GM03348 (cell line): ENCODE measurements at places on chromosomes 16 and 17.
A peak's percentile ranks its signal among the peaks of the same experiment; 100 is the strongest.

DNA sequence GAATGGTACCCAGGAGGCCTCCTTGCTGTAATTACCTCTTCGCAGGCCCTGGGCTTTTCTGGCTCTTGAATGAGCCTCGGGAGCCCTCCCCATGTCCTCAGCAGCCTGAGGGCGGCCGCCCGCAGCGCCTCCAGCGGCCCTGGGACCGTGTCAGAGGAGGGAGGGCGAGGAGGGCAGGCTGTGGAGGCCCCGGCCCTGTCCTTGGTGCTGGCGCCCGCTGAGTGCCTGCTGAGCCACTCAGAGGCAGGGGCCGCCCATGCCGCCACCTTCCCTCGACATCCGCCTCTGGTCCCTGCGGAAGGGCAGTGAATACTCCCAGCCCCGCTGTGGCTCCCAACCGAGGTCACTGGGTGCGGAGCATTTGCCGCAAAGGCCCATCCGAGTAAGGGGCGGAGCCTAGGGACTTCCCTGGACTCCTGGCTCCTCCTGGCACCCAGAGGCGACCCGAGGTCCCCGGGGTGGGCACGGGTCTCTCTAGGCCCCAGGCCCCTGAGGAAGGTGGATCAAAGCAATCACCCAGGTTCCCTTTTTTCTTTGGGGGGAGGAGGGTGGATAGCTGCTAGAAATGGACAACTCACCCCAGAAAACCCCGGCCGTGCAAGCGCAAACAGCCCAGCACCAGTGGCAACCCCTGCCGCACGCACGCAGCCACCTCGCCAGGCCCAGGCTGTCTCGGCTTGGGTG is 2.8 kb downstream of the RBFOX3 start:
- peak; percentile 67 for DNase-seq

GRCh38 chr17:61157246-61157886 is 242.3 kb upstream of the TBX2 start:
- peak; percentile 58 for DNase-seq

DNA sequence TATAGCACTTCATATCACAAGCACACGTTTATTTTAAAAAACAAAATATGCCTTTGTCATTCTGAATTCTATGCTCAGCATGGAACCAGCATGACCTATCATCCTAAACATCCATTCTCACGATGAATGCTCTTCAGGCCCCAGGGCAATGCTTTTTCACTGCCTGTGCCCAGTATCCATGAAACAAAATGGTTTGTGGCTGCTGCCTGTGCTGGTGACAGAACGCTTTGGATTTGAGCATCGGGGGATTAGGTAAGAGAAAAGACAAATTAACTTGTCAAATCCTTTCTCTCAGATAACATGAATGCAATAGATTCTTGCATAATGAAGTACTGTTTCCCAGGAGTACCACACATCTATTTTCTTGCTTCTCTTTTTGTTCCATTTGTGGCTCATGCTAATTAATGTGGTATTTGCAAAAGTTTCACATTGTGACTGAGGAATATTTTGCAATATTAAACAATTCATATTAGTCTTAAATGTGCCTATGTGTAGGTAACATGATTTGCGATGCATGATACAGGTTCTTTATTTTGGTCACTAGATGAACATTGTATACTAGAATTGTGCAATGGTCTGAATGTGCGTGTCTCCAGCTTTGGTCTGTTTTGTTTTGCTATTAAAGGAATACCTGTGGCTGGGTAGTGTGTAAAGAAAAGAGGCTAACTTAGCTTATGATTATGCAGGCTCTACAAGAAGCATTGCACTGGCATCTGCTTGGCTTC is 25.8 kb upstream of the SRSF1 start:
- no peak for DNase-seq

GRCh38 chr16:54411544-54411943 is 125.0 kb upstream of the IRX3 start:
- DNase-seq = no peak

DNA sequence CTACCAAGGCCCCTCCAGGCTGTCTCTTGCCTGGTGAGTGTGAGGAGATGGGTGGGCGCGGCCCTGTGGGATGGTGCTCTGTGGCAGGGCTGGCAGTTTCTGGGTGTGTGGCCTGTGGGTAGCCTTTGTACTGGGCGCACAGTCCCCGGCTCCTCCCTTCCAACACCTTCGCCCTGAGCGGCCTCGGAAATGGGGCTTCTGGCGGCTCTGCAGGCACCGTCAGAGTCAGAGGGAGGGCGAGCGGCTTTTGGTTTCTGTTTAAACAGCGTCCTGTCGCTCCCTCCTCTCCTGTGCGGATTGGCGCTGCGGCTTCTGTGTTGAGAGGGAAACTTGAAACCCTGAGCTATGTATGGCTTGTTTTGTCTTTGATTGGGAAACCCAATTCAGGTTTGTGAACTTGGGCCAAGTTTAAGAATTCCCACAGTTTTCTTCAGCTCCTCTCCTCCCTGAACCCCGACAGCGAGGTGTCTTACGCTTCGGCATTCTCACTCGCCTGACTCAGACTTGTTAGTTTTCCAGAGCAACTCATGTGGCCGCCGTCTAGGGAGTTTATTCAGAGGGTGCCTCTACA is 8.3 kb upstream of the ZNF750 start:
- DNase-seq = no peak

GRCh38 chr16:57394444-57394843 is 10.1 kb upstream of the CCL17 start:
- DNase-seq = no peak

DNA sequence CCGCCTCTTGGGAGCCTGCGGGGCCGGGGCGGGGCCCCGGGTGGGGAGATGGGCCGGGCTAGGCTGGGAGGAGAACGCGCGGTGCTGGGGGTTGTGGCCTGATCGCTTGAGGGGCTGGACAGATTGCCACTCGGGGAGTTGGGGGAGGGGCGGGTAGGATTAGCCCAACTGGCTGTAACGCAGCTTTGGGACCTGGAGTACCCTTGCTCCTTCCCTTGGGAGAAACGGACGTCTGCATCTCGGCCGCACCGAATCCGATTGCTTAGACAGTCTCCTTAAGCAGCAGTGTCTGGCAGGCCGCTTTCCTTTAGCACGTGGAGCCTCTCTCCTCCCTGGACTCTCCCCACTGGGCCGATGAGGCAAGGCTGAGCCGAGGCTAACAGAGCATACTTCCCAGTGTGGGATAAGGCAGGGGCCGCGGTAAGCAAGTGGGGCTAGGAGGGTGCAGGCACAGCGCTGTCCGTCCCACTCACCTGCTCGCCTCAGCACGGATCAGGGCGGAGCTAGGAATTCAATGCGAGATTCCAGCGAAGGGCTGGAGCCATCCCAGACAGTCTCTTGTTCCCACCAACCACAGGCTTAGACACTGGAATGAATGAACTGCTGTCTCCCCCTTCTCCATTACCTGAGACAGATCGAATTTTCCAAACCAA is 540 bp upstream of the ACLY start:
- DNase-seq = no peak

GRCh38 chr17:75823257-75824041 is 20.8 kb downstream of the UNC13D start:
- no peak for DNase-seq

- DNase-seq = no peak
Measured at GRCh38 chr17:41885733-41886132, 20.5 kb upstream of the KLHL11 start.

DNA sequence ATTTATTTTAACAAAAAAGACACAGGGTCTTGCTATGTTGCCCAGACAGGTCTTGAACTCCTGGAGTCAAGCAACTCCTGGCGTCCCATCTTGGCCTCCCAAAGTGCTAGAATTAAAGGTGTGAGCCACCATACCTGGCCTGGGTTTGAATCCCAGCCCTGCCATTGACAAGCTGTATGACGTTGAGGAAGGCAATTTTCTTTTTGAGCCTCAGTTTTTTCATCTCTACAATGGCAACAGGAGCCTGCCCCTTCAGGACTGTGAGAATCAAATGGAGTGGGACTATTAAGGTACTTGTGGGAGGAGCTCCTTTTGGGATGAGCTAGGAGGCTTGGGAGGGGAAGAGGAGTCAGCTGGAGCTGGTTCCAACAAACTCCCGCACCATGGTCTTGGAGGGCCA is 6.2 kb downstream of the RARA start:
- no peak for DNase-seq

GRCh38 chr17:32445074-32445415 is 735 bp downstream of the PSMD11 start:
- DNase-seq = peak; percentile 69

DNA sequence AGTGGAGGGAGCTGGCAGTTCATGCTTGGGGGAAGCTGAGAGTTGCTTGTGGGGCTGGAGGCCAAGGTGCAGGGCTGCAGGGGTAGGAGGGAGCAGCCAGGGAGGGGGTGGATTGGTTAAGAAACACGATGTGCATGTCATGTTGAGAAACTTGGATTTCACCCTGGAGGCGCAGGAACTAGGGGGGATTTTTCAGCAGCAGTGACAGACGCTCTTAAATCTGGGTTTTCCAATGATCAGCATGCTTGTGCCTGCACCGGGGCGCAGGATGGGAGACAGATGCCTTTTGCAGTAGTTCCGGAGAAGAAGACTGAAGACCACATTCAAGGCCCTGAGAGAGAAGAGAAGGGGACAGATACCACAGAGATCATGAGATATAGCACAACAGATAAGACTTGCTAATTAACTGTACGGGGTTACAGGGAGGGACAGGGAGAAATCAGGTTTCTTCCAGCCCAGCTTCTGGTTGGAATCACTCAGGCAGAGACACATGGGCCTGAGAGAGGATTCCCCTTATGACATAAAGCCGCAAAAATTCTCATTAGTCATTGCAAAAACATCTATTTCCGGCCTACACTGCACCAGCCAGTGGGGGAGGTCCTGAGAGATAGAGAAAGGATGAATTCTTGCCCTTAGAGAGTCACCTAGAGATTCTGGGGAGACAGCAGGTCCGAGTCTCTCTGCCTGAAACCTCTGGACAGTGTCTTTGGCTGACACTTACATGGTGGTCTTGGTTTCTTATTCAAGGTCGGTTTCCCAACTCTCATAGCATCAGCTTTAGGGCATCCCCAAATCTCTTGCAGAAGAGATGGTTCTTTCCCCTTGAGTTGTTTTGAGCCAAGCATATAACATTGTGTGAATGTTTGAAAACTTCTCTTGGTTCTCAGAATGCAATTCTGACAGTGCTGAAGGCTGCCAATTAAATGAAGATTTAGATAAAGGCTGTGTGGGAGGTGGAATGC is 27.1 kb downstream of the CDH13 start:
- DNase-seq = peak; percentile 86

- no peak for DNase-seq
Measured at GRCh38 chr17:74082886-74083285, 120.6 kb upstream of the RPL38 start.

DNA sequence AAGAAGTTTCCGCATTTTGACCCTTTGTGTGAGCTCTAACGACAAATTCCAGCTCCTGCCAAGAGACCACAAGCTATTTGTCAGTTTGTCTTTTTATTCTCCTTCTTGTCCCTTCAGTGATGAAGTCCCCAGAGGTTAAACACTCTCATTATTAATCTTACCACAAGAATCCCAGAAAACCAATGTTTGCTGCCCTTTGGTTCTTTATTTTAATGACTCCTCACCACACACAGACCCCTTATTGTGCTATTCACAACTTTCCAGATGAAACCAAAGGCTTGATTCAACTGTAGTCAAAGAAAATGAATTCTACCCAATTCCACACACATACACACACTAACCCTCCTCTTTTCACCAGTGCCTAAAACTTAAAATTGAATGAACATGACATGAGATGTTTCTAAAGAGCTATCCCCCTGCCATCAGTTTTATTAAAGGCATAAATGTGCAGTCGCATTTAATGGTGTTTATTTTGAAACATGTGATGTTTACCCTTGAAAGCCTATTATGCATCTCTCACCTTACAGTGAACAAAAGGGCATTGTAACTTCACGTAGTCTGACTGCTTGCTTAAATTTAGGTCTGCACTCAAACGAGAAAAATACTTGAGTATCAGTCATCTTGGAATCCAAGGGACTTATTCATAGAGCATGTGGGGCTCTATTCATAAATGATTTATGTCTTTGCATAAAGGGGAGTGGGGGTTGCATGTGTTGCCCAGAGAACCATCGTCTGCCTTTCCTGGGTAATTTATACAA is 44.1 kb downstream of the PCTP start:
- DNase-seq = no peak

GRCh38 chr17:77875051-77875780 is 83.3 kb upstream of the TNRC6C start:
- DNase-seq = peak; percentile 87

DNA sequence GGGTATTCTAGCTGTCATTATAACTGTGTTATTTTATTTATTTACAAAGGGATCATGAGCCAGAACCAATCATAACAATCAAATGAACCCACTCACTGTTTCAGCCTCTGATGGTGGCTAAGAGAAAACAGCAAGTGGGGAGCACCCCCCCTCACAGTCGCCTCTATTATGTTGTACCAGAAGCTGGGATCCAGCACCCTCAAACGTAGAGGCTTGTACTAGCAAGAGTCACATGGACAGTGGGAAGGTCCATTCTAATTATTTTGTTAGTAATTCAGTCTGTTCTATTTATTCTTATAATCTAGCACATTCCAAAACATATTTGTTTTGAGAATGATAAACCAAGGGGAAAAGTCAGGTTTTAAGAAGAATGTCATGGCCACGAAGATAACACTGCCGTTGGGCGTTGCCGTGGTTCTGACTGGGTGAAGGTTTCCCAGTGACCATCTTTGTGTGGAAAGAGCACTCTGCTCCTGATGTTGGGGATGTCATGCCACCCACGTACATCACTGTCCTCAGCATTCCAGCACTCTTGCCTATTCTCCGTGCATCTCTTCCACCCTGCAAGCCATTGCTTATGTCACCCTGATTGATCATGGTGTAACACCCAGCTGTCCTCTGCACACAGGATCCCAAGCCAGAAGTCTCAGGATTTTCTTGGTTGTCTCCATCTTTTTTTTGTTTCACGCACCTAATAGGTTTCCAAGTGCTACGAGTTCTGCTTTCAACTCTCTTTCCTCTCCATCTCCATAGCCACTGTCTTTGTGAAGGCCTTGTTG is 205.8 kb downstream of the PRKCA start:
- peak; percentile 10 for DNase-seq

DNA sequence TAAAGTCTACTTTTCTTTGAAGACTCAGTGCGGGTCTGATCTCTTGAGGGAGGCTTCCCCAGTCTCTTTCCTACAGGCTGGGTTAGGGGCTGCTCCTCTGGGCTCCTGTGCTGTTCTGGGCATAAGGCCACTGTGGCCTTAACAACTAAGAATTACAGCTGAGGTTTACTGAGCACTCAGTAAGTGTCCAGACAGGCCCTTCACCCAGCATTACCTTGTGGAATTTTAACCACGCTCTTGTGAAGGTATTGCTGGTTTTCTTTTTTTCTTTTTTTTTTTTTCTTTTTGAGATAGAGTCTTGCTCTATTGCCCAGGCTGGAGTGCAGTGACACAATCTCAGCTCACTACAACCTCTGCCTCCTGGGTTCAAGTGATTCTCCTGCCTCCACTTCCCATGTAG is 3.6 kb upstream of the CA4 start:
- no peak for DNase-seq
